Natural killer cell (primary cell): ENCODE measurements at places on chromosomes 5 and 9.

GRCh38 chr5:56829137-56829908 is 14.0 kb downstream of the MAP3K1 start:
- DNase-seq: no peak
- peaks cover 32% of the 10 kb centered on the region for H3K4me1 ChIP-seq
- H3K4me3 ChIP-seq: no peak overlapping the region
- no peaks in the 10 kb centered on the region for H3K27me3 ChIP-seq
- H3K36me3 ChIP-seq: no peaks in the 10 kb centered on the region

DNA sequence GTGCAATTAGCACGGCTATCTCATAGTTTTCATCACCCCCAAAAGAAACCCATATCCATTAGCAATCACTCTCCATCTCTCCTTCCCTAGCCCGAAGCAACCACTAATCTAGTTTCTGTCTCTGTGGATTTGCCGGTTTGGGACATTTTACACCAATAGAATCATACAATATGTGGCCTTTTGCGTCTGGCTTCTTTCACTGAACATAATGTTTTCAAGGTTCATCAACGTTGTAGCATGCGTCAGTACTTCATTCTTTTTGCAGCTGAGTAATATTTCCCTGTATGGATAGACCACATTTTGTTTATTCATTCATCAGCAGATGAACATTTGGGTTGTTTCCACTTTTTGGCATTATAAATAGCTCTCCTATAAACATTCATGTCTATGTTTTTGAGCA is 75.4 kb upstream of the TBC1D2 start:
- no peak overlapping the region for H3K4me3 ChIP-seq
- H3K36me3 ChIP-seq: no peaks in the 10 kb centered on the region
- H3K4me1 ChIP-seq: no peaks in the 10 kb centered on the region
- H3K27ac ChIP-seq: no peak overlapping the region
- no peak for DNase-seq
- peaks cover 2% of the 10 kb centered on the region for H3K27me3 ChIP-seq

DNA sequence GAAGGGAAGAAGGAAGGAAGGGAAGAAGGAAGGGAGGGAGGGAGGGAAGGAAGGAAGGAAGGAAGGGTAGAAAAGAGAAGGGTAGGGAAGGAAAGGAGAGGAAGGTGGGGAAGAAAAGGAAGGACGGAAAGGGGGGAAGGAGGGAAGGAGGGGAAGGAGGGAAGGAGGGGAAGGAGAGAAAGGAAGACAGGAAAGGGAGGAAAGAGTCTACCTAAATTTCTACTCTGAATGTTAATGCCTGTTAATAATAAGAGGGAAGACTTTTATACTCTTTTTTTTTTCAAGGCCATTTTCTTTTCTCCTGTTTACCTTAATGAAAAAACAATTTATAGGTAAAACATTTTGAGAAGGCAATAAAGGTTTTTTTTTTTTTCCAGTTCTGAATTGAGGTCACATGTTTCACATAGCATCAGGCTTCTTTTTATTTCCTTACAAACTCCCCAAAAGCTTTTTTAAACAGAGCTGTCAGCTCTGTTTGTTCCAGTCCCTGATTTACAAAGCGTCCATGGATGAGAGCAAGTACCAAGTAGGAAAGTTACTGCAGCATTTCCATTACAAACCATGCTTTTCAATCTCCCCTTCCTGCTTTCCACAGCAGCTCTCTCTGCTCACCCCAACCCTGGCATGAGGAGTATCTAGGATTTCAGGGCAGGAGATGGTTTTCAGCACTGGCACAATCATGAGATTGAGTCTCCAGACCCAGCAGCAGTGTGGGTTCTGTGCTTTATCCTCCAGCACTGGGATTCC is 173.9 kb downstream of the GNAQ start:
- no peaks in the 10 kb centered on the region for H3K27me3 ChIP-seq
- H3K27ac ChIP-seq: no peak overlapping the region
- no peaks in the 10 kb centered on the region for H3K4me1 ChIP-seq
- H3K4me3 ChIP-seq: no peak overlapping the region
- no peaks in the 10 kb centered on the region for H3K36me3 ChIP-seq
- no peak for DNase-seq

- no peaks in the 10 kb centered on the region for H3K27me3 ChIP-seq
- no peaks in the 10 kb centered on the region for H3K36me3 ChIP-seq
- DNase-seq: no peak
- no peak overlapping the region for H3K27ac ChIP-seq
- H3K4me3 ChIP-seq: no peak overlapping the region
Measured at GRCh38 chr9:1434052-1434767, 384.1 kb downstream of the DMRT2 start.

DNA sequence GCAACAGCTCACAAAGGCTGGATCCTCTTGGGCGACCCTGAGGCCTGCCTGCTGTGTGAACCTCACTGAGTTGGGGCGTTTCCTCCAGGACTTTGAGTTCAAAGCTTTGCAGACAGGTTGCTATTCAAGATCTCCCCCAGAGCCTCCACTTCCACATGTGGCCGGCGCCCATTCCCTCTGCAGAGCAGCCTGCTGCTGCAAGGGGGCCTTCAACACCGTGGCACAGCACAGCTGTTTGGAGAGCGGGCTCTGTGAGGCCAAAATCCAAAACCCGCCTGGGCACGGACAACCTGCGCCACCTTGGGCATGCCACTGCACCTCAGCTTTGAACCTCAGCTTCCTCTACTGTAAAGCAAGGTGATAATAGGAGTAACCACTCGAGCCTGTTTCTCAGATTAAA is 160.3 kb downstream of the DAB2IP start:
- H3K4me3 ChIP-seq: no peak overlapping the region
- peaks cover 4% of the 10 kb centered on the region for H3K4me1 ChIP-seq
- no peaks in the 10 kb centered on the region for H3K36me3 ChIP-seq
- DNase-seq: no peak

DNA sequence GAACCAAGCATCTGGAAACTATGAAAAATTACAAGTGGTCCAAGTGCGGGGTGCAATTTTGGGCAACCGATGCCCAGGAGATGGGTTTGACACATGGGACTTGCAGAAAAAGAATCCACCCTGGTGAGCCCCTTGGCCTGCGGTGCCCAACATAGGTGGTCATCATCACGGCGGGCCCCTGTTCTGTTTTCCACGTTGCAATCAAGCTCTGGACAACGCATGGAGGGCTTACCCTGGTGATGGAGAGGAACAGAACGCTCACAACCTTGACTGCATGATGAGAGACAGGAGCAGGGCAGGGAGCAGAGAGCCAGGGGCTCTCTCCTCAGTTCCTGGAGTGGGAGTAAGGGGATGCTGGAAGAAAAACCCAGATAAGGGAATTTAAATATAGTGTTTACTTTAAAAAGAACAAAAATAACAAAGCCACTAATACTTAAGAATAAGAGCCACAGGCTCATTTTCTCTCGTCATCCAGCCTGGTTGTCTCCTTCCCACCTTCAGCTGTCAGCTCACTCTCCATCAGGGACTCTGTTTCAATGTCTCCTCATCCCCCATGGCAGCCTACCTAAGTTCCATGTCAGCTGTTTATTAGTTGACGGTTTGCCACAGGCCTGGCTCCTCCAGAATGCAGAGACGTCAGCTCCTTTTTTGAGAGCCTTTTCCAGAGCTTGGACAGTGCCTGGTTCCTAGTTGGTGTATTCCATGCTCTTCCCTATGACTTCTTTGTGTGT is 172.1 kb downstream of the GADD45G start:
- no peaks in the 10 kb centered on the region for H3K27me3 ChIP-seq
- H3K4me1 ChIP-seq: no peaks in the 10 kb centered on the region
- H3K27ac ChIP-seq: no peak overlapping the region
- no peaks in the 10 kb centered on the region for H3K36me3 ChIP-seq
- no peak for DNase-seq
- no peak overlapping the region for H3K4me3 ChIP-seq

GRCh38 chr5:31948006-31948405 is 226.1 kb downstream of the GOLPH3 start:
- H3K27me3 ChIP-seq: no peaks in the 10 kb centered on the region
- H3K4me3 ChIP-seq: no peak overlapping the region
- no peak overlapping the region for H3K27ac ChIP-seq

DNA sequence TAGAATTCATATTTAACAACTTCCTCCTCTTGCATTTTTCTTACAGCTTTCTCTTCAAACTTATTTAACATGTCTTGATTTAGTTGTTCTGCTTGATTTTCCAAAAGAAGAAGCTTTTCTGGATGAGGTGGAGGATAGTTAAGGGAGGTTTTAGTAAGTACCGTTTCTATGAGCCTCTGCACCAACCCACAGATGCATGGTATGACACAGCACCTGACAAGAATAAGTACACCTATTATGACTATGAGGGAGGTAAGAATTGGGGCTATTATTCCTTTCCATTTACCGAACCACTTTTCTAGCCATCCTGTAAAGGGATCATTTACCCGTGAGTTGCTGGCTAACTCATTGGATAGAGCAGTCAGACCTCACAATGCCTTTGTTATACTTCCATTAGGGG is 2.5 kb upstream of the HMGCS1 start:
- no peaks in the 10 kb centered on the region for H3K36me3 ChIP-seq
- H3K27me3 ChIP-seq: no peaks in the 10 kb centered on the region
- no peak overlapping the region for H3K27ac ChIP-seq

GRCh38 chr5:113047234-113047633 is 70.6 kb downstream of the DCP2 start:
- no peak for DNase-seq
- no peak overlapping the region for H3K27ac ChIP-seq
- no peak overlapping the region for H3K4me3 ChIP-seq

GRCh38 chr5:125719681-125720347 is 703.4 kb upstream of the GRAMD2B start:
- no peak overlapping the region for H3K4me3 ChIP-seq
- no peak for DNase-seq
- H3K27ac ChIP-seq: no peak overlapping the region
- H3K4me1 ChIP-seq: no peaks in the 10 kb centered on the region
- H3K36me3 ChIP-seq: no peaks in the 10 kb centered on the region

GRCh38 chr5:141992349-141992963 is 20.4 kb downstream of the GNPDA1 start:
- no peak overlapping the region for H3K4me3 ChIP-seq
- no peaks in the 10 kb centered on the region for H3K4me1 ChIP-seq
- DNase-seq: peak; percentile 67
- H3K36me3 ChIP-seq: peaks cover 47% of the 10 kb centered on the region
- H3K27ac ChIP-seq: no peak overlapping the region

GRCh38 chr9:6739218-6739617 is 18.6 kb upstream of the KDM4C start:
- H3K27ac ChIP-seq: no peak overlapping the region
- no peaks in the 10 kb centered on the region for H3K27me3 ChIP-seq
- DNase-seq: no peak
- H3K4me3 ChIP-seq: no peak overlapping the region
- H3K4me1 ChIP-seq: no peaks in the 10 kb centered on the region

DNA sequence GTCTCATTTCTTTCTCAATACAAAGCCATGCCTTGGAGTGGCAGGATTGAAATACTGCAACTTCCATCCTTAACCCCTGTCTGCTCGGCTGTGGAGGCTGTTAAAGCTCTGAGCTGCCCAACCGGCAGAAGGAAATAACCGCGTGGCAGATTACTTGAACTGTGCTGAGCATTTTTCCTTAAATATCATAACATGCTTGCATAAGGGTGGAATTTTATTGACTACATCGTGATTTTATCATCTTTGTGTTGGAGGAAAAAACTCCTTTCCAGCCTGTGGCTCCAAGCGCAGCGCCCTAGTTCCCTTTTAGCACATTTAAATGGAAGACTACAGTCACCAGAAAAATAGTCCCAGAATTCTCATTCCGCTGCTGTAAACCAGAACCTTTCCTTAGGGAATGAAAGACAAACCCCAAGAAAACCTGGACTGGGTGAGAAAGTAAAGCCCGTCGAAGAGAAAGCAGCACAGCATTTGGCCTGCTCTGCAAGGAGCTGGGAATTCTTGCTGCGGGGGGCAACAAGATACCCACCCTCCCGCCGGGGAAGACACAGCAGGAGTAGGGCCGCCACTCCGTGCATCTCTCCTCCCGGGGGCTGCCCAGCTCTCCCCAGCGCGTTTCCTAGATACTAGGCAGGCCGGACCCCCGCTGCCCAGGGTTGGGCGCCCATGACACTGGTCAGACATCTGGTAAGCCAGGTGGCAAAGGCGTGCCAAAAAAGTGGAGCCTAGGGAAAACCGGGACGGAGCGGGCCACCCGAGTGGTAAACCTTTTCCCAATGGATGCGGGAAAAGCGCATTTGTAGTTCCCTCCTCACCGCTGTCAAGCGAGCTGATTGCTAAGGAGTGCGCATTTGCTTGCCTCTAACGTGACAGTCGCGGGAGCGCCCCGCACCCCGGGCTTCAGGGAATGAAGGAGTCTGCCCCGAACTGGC is 1.3 kb downstream of the SHC3 start:
- no peak for DNase-seq
- no peak overlapping the region for H3K4me3 ChIP-seq
- H3K36me3 ChIP-seq: no peaks in the 10 kb centered on the region
- H3K4me1 ChIP-seq: peaks cover 8% of the 10 kb centered on the region
- no peak overlapping the region for H3K27ac ChIP-seq

DNA sequence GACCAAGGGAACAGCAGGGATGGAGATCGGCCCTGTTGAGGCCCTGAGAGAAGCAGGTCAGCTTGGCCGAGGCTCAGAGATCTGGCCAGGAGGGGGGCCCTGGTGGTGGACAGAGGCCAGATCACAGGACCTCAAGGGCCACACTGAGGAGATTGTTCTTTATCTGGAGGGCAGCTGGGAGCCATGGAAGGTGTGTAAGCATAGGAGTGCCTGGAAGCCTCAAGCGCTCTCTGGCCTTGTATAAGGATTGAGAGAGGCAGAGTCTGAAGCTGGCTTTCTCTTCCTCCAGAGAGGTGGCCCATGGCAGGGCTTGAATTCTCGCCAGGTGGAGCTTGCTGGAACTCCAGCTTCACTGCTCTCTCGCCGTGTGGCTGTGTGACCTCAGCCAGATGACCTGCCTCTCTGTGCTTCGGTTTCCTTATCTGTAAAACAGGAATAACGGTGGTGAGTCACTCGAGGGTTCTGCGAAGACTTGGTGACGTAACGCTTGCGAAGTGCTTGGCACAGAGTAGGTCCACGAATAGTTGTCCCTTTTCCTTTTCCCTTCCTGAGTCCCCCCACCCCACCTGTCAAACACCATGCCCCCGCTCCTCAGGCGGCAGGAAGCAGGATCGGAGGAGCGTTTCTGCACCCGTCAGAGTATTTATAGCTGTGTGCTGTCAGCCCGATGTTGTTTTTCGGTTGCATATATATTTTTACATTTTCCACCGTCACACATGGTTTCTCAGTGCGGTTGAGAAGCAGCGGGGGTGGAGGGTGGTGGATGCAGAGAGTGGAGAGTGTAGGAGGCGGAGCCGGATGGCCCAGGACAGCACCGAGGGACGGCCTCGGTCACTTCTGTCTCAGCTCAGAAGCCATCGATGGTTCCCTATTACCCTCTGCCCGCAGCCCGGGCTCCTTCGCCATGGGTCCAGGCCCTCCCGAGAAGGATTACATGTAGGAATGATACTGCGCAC is 17.0 kb upstream of the CRB2 start:
- H3K4me3 ChIP-seq: peak overlapping the region; percentile 29
- H3K36me3 ChIP-seq: no peaks in the 10 kb centered on the region
- peak overlapping the region; percentile 79 for H3K27ac ChIP-seq
- DNase-seq: peak; percentile 65
- no peaks in the 10 kb centered on the region for H3K27me3 ChIP-seq

- no peak overlapping the region for H3K27ac ChIP-seq
- H3K36me3 ChIP-seq: no peaks in the 10 kb centered on the region
- no peaks in the 10 kb centered on the region for H3K4me1 ChIP-seq
- no peaks in the 10 kb centered on the region for H3K27me3 ChIP-seq
Measured at GRCh38 chr9:87543251-87543650, 45.6 kb downstream of the DAPK1 start.
